NCI-H1694 treated with DMSO at 0.1 percent for 48 hours (cell line): ENCODE measurements at places on chromosomes 13 and 19.
A peak's percentile ranks its signal among the peaks of the same experiment; 100 is the strongest.

- DNase-seq, result no peak
These were observed 25.8 kb downstream of the CACNG6 start for GRCh38 chr19:54017261-54017660.

GRCh38 chr19:40228346-40228745, 1.9 kb upstream of the CCNP start:
- no peak for DNase-seq

DNA sequence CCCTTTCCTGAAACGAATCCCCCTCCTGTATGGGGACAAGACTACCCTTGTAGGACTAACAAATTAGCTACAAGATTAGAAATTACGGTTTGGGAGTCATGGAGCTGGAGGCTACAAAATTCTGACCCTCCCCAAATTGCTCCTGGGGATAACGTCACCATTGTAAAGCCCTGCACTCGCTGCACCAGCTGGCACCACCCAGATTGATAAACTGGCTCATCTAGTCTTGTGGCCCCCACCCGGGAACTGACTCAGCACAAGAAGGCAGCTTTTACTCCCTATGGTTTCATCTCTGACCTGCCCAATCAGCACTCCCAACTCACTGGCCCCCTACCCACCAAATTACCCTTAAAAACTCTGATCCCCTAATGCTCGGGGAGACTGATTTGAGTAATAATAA, 150.6 kb upstream of the TSC22D1 start:
- no peak for DNase-seq

DNA sequence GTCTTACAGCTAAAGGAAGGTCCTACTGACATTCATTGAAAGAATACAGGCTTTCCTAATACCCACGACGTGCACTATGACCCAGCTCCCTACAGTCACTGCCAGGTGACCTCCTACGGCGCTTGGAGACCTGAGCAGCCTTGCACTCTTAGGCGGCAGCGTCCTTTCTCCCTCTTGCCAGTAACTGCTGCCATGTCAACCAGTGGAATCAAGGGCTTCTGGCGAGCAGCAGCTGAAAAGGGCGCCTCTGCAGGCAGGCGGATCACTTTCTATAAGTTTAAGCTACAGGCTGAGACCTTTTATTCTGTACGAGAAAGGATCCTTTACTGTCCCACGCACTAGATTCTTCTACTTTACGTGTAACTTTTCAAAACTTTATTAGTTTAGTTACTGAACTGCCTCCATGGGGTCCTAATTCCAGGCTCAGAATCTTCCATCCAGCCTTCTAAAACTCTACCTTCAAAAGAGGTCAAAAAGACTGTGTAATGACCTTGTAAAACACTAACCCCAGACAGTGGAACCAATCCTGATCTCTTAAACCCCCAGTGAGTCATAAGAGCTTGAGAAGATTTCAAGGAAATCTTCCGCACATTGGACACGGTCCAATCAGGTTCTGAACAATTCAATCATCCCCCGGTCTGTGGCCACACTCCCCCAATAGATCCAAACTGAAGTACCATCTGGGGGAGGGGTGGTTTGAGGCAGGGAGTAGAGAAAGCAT, 1.9 kb downstream of the KCTD12 start:
- peak; percentile 12 for DNase-seq

- DNase-seq, result no peak
These were observed 16.0 kb downstream of the MYO1F start for GRCh38 chr19:8561075-8561764.

DNA sequence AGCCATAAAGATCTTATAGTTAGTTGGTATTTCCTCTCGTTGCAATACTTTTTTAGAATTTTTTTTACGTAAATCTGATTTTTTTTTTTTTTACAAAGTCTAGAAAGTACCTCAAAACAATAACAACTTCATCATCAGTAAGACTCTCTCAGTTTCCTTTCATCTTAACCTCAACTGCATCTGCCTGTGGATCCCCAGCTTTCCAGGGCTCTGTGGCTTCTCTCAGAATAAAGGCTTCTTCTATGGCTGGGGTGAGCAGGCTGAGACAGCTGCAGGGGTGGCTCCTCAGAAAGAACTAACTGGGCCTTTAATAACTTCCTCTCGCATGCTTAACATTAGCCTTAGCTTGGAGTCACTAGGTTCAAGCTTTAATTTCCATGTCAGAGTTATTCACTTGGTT, 4.2 kb downstream of the ZNF506 start:
- no peak for DNase-seq

- no peak for DNase-seq
These were observed at the start of gene ADAMTS10 for GRCh38 chr19:8610041-8610935. TSS of gene ADAMTS10 (minus strand) at chr19:8610715. CDS start at chr19:8605710, 5,005 bp downstream.

GRCh38 chr13:108643646-108644353, 14.4 kb downstream of the MYO16 start:
- DNase-seq, result no peak

DNA sequence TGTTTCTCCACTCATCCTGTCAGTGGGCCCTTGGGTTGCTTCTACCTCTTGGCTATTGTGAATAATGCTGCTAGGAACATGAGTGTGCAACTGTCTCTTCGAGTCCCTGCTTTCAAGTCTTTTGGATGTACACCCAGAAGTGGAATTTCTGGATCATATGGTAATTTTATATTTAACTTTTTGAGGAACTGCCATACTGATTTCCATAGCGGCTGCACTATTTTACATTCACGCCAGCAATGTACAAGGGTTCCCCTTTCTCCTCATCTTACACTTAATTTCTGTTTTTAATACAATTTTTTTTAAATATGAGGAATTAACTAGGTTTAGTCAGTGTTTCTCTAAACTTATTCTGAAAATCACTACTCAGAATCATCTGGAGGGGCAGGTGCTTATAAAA, 24.2 kb upstream of the SLC46A3 start:
- no peak for DNase-seq

DNA sequence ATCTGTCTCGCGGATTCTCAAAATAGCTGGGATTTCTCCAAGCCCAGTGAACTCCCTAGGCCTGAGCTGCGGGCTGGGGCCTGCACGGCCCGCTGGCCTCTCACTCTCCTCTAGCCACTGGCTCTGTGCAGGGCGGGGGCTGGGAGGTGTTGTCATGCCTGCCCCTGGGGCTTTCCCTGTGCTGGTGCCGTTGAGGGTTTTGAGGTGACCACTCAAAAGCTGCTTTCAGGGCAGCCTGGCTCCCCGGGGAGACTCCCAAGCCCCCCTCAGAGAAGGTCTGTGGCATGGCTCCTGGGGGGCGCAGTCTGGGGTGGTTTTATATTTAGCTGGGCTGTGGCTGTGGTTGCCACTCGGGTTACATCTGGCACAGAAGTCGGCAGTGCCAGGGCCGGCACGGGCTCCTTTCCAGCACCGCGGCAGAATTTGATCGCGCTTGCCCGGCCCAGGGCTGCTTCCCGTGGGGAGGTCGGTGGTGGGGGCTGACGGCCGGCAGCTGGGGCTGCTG, 10.0 kb downstream of the NDUFB7 start:
- no peak for DNase-seq

DNA sequence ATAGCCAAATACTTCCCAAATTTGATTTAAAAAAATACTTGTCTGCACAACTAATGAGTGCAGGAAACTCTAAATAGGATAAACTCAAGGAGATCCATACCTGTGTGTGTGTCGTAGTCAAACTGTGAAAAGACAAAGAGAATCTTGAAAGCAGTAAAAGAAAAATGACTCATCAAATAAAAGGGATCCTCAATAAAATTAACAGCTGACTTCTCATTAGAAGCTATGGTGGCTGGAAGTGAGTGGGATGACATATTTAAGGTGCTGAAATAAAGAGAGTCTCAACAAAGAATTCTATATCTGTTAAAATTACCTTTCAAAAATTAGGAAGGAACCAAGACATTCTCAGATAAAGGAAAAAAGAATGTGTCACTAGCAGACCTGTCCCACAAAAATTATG, 13.7 kb downstream of the RNASEH2B start:
- no peak for DNase-seq

- no peak for DNase-seq
These were observed 121.7 kb downstream of the POSTN start for GRCh38 chr13:37476874-37477273.

DNA sequence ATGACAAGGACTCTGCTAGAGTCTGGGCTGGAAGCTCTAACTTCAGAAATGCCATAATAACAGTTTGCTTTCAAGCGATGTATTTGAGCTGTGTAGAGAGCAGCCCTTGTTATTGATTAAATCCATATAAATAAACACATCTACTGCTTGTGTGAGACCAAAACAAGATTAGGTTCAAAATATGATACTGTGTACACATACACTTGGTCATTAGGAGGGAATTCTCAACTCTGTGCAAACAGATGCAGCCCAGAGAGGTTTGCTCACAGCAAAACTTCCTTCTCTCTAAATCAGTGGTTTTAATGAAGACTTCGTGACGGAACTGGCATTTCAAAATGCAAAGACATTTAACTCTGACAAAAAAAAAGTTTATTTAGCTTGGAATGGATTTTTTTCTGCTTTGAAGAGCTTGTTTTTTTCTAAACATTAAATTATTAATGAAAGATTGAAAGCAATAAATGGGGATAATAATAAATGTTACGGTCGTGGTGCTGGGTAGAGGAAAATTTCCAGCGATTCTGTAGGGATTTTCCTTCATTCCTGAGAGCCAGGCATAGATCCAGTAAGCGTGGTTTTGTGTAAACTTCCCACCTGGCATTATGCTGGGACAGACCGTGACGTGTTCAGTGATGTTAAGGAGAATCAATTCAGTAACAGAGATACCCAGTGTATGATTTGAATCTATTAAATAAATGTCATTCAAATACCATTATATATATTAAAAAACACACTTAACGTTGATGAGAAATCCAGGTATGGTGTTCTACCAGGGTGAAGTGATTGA, 213.7 kb downstream of the TEX29 start:
- no peak for DNase-seq

- DNase-seq, result no peak
These were observed 9.5 kb upstream of the SUPT20H start for GRCh38 chr13:37068962-37069361.

GRCh38 chr13:112229992-112230872, 145.9 kb upstream of the SPACA7 start:
- DNase-seq, result no peak

- no peak for DNase-seq
These were observed 1.8 kb upstream of the CDC37 start for GRCh38 chr19:10404888-10405820.

DNA sequence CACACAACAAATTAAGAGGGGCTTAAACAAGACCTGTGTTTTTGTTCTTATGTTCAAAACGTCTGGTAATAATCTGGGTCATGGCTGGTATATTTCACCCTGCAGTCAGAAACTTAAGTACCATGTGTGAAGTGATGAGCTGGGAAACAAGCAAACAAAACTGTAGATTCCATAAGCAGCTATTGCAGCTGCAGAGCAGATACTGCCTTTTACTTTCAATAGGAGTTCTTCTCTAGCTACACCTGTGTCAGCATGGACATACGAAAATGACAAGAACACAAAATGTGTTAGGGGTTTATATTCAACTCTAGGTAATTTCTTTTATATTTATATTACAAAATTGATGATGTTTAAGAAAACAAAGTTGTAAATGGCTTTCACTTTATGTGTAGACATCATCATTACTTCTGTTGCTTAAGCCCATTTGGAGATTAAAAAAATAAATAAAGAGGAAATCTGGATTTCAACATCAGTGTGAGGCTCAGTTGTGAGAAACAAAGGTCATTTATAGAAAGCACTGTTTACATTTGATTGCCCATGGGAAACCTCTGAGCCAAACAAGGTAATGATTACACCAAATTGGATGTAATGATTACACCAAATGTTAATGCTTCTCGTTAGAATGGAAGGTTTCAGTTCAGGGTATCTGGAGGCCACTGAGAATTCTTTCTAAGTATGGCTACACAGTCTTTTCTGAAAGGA, 451.0 kb upstream of the SLC10A2 start:
- DNase-seq, result no peak

GRCh38 chr19:3671680-3672574, 28.3 kb downstream of the PIP5K1C start:
- DNase-seq, result no peak

DNA sequence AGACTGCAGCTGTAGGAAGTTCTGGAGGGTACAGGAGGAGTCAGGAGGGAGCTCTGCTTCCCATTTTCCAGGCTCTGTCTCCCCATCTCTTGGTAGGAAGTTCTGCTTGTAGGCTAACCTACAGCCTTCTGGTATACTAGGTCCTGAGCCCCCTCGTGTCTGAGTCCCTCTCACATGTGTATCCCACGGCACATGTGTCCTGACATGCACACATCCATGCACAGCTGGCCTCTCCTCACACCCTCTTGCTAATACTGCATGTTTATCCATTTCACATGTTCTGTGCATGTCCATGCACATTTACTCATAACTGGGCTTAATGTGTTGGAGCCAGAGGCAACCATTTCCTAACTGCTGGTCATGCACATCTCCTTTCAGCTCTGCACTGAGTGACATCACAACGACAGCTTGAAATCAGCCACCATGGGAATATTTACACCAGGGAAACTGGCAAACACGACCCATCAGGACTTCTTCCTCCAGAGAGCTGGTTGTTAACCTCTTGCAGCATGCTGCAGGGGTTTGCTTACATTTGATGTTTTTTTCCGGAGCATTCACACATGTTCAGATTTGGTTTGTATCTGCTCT, 3.0 kb downstream of the CD209 start:
- no peak for DNase-seq

DNA sequence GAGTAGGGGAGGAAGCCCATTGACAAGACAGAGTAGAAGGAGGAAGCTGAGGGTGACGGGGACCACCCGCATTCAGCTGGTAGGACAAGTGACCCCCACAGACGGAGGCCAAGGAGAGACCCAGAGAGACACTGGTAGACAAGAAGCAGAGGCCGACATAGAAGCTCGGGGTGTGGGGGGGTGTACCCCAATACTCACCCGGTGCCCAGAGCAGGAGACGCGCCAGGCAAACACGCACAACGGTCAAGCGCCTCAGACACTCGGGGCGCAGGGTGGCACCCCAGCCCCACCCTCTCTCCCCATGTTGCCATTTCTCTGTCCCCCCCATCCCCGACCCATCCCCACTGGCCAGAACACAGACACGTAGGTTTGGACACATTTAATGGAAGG, 23.5 kb downstream of the SHANK1 start:
- DNase-seq, result no peak

DNA sequence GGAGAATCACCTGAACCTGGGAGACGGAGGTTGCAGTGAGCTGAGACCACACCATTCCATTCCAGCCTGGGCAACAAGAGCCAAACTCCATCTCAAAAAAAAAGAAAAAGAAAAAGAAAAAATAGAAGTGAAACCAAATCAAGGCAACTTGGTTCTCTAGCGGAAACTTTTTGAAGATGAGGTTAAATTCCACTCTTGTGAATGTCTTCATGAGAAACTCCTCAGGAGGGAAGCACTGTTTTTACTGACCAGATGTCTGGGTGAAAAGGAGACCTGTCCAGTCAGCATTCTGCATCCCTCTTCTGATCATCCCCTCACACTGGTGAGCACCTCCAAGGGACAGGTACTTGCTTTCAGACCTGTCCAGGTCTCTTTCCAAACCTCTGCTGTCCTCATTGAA, 15.8 kb downstream of the BRD4 start:
- DNase-seq, result no peak
